ENCODE measurements at places on chromosomes 5 and 9.

GRCh38 chr9:135770771-135771170, 68.8 kb downstream of the KCNT1 start:
- DNase-seq, result no peak

DNA sequence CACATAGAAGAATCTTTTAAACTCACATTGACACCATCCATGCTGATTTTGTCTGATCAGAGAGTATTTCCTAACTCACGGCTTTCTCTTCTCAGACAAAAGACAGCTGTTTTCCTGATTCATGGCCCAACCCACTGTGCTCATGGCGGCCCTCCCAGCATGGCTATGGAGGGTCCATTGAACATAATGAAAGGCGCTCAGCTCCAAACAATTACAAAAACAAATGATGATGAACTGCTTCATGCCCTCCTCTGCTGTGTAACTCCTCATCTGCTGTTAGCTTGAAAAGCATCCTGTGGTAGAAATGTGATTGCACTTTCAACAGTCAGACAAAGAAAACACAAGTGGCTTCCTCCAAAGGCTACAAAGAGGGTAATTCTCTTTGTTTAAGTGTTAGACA, 673.8 kb downstream of the PRELID2 start:
- DNase-seq, result no peak

DNA sequence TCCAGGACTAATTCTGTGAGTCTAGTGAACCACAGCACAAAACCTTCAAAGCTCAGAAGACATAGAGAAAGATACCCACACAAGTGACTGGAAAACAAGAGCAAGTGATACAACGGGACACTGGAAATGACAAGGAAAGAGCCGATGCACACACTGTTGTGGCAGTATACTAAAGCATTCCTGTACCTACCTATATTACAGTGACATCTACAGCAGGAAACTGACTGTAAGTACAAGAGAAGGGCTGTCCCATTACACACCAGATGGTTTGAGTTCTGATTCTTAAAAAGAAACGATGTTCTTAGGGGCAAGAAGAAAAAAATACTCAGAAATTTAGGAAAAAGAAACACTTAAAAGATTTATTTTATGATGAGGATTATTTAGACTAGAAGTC, 18.5 kb downstream of the TMEM245 start:
- DNase-seq, result no peak

GRCh38 chr5:107985144-107985543, 314.4 kb upstream of the EFNA5 start:
- DNase-seq, result no peak

DNA sequence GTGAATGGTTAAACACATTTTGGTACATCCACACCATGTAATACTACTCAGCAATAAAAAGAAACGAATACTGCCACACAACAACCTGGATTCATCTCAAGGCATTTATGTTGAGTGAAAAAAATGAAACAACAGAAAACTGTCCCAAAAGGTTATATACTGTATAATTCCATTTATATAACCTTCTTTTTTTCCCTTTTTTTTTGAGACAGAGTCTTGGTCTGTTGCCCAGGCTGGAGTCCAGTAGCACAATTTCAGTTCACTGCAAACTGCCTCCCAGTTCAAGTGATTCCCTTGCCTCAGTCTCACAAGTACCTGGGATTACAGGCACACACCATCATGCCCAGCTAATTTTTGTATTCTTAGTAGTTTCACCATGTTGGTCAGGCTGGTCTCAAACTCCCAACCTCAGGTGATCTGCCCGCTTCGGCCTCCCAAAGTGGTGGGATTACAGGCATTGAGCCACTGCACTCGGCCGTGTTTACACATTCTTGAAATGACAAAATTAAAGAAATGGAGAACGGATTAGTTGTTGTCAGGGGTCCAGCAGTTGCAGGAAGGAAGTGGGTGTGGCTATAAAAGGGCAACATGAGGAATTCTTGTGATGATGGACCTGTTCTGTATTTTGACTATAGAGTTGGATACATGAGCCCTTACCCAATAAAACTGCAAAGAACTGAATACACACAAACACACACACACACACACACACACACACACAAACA, 17.4 kb downstream of the PPP6C start:
- no peak for DNase-seq

DNA sequence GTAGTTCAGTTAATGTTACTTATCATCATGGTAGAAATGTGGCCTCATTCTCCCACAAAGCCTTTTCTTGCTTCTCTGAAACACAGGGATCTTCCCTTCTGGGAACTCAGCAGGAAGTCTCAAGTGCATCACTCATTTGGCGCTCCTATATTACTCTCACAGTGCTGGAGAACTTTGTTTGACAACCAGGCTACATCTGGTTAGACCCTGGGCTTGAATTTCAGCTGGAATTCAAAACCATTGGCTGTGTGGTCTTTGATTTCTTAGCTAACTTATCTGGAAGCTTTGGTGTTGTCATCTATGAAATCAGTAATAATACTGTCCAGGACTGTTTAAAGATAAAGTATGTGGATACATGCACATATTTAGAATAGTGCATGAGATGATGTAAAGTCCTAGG, 1777.1 kb downstream of the MAT2B start:
- no peak for DNase-seq
